Lung (tissue), 17 donors: ENCODE measurements at places on chromosomes 5 and 9. TPM values are rescaled to one million over a fixed set of nuclear protein-coding genes. Genes with fewer than 3 reads are reported as not detected.

DNA sequence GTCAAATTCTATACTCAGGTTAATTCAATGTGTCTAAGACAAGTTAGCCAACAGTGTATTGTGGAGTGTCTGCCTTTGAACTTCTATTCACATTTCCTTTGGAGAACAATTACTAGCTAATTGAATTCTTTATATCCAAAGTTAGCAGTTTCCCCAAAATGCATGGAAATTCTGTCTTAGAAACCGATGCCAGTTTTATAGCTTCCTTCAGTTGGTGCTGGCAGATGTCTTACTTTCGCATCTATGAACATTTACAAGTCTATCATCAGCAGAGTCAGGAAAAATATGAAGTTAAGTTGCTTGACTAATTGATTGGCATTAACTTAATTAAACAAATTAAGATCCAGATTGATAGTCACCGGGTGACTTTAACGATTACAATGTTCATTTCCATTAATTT lies 527.6 kb upstream of the CDH18 start:
- no peak for DNase-seq

- DNase-seq: no peak
These were observed 1.8 kb downstream of the SCAMP1 start for GRCh38 chr5:78362220-78362619.

DNA sequence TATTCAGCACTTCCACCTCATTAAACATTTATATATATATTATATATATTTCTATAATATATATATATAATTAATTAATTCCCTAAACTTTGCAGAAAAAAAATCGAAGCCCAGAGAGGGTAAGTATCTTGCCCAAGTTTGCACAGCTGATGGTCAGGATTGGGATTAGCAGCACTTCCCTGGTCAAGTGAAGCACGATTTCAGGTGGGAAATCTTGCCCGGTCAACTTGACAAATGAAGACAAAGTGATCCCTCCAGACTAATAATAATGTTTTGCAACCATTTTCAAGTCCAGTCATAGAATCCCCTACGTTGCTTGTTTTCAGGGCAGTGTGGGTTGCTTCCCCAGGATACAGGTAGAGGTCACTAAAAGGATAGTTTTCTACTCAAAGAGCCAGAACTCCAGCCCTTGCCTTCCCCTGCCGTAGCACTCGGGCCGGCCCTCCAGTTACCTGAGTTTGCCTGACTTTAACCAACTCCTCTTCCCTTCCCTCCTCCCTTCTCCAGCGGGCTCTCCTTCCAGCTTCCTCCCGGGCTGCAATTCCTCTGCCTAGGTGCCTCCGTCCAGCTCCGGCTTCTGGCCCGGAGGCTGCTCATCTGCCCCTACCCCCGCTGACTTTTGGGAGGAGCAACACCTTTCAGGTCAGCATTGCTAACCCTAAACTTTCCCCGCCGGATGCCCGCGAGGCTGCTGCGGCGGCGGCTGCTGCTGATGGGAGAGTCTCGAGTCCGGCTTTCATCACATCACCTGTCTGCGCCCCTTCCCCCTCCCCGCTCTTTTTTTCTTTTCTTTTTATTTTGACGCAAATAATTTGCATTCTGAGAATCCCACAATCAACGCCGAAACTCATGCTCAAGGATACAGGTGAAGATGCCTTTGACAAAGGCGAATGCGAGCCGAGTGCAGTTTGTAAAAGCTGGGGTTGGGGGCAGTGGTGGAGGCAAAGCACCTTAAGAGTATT lies 930 bp downstream of the PRLR start:
- peak; percentile 45 for DNase-seq

The POU5F2 gene
- total RNA-seq: 2.0 TPM

The NR6A1 gene
- 3.4 TPM for total RNA-seq

The IL5 gene
- total RNA-seq: not detected

The GPSM1 gene
- total RNA-seq: 28.5 TPM
